Activated CD8-positive, alpha-beta memory T cell treated with anti-CD3 and anti-CD28 coated beads for 4 hours (primary cell): ENCODE measurements at places on chromosomes 16 and 17.

DNA sequence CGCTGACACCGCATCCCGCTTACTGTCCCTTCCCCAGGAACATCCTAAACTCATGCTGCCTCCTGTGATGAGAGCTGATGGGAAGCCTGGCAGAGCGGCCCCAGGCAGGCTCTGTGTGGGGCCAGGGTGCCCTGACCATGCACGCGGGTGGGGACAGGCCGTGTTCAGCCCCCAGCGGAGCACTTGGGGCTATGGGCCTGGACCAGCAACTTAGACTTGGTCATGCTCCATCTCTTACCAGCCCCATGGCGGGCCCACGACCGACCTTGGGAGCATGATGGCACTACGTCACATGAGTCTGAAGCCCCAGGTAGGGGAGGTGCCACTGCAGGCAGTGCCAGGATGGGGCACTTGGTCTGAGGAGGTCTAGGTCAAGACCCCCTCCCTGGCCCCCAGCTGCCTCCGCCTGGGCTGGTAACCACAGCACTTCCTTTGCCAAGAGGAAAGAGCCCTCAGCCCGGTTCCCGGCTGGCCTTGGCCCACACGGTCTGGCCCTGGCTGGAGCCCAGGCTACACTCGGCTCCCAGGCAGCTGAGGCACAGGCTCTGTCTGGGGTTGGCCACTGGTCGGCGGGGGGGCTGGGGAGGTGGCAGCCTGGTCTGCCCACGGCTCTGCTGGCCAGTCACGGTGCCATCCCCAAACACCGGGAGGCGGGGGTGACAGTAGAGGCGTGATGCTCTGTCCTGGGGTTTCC is 25.7 kb downstream of the BAHCC1 start:
- no peak for DNase-seq

- DNase-seq = no peak
Measured at GRCh38 chr17:10792151-10792550, 11.7 kb downstream of the TMEM238L start.

GRCh38 chr17:50725769-50726655 is 6.6 kb downstream of the LUC7L3 start:
- no peak for DNase-seq

DNA sequence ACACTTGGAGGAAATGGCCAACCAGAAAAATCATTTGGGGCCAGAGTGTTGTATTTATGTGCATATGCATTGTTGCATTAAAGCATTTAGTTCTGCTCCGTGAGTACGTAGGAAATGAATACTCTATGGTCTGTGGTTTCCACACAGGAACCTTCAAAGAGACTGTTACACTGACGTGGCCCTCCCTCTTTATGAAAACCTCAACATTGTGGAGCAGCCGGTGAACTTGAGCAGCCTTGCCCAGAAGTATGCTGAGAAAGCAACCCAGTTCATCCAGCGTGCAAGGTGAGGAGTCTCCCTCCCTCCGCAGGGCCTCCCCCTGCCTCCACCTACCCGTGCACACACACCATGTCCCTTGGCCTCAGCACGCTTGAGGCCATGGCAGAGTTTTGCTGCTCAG is 65.2 kb downstream of the ARSG start:
- DNase-seq = peak; percentile 22

GRCh38 chr17:50297407-50297865 is 23.2 kb downstream of the TMEM92 start:
- DNase-seq = peak; percentile 64

GRCh38 chr17:49055181-49055927 is 58.2 kb downstream of the IGF2BP1 start:
- DNase-seq = no peak

DNA sequence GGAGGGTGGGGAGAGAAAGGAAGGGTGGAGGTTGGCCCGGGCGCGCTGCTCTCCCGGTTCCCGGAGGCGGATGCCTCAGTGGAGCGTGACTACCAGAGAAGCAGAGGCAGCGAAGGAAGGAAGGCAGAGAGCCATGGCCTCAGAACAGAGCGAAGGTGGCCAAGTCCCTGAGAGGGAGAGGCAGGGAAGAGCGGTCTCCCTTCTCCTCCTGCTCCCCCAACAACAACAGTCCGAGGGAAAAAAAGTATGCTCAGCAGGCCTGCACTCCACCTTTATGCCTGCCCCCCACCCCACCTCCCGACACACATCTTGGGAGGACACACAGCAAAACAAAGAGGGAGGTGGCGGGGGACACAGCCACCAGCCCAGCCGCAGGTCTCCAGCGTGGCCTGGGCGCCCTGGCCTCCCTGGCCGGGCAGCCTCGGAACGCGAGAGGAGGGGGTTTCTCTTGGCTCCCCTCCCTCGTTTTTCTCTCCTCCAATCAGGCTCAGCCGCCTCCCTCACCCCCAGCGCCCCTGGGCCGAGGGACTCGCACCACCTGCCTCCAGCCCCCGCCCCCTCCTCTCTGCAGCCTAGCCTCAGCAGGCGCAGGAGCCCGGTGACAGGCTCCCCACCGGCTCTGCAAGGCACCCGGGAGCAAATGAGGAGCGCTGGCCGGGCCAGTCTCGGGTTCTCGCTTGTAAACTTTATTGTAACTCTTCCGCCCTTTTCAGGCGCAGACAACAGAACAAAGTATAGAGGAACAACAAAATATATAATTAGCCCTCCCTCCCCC is 1.1 kb upstream of the HOXB7 start:
- no peak for DNase-seq

GRCh38 chr16:11093572-11094074 is 149.3 kb downstream of the CLEC16A start:
- no peak for DNase-seq

DNA sequence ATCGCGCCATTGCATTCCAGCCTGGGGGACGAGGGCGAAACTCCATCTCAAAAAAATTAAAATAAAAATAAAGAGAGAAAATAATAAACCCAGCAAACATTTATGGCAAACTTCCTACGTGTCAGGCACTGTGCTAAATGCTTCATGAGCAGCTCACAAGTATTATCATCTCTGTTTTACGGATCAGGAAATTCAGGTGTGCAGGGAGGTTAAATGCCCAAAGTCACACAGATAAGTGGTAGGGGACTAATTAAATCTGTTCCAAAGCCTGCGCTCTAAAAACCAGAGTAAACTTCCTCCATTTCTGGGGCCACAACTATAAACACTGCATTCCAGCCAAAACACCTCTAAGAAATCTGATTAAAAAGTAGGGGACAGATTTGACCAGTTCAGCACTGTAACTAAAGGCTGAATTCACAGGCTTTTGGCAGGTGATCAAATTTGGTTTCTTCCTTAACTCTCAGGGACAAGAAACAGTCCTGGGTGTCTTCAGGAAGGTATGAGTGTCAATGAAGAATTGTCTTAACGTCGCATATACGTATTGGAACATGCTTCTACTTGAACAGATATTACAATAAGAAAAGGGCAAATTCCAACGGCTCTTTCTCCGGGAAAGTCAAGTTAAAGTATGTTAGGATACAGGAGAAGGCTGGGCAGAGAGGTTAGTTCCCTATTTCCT is 996 bp downstream of the STRADA start:
- no peak for DNase-seq

- no peak for DNase-seq
Measured at GRCh38 chr17:385178-385835, 32.7 kb upstream of the RPH3AL start.

- no peak for DNase-seq
Measured at GRCh38 chr17:61816538-61816937, 46.8 kb downstream of the BRIP1 start.

GRCh38 chr16:30147843-30148510 is 25.0 kb upstream of the MAPK3 start:
- no peak for DNase-seq

GRCh38 chr16:19135896-19136438 is 22.2 kb downstream of the ITPRIPL2 start:
- no peak for DNase-seq

GRCh38 chr17:60435244-60436167 is 13.2 kb downstream of the CHCT1 start:
- peak; percentile 13 for DNase-seq

DNA sequence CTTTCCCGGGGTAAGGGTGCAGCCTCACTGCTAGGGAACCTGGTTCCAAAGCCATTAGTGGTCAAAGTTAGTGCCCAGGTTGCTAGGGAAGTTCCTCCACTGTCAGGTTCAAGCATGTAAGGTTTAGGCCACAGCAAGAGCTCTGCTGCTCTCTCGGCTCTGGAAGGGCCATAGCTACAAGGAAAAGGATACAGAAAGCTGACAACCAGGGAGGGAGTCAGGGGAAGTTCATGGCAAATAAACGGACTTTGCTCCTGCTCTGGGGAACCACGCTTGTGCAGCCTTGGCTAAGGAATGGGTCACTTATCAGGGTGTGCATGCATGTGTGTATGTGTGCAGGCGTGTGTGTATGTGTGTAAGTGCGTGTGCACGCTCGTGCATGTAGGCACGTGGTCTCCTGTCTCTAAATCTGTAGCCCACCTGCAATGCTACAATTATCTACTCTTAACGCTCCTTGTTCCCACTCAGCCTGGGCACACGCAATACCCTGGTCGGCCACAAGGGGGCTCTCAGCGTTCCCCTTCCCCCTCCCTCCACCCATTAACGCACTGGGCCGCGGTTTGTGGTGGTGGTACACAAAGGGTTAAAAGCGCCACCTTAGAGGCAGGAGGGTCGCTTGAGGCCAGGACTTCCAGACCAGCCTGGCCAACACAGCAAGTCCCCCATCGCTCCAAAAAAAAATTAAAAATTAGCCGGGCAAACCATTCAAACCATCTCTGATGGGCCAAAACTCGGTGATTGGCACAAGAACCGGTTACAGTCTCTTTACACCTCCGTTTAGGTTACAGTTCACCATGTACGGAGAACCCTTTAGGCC is 48.4 kb upstream of the KDM8 start:
- DNase-seq = peak; percentile 32

DNA sequence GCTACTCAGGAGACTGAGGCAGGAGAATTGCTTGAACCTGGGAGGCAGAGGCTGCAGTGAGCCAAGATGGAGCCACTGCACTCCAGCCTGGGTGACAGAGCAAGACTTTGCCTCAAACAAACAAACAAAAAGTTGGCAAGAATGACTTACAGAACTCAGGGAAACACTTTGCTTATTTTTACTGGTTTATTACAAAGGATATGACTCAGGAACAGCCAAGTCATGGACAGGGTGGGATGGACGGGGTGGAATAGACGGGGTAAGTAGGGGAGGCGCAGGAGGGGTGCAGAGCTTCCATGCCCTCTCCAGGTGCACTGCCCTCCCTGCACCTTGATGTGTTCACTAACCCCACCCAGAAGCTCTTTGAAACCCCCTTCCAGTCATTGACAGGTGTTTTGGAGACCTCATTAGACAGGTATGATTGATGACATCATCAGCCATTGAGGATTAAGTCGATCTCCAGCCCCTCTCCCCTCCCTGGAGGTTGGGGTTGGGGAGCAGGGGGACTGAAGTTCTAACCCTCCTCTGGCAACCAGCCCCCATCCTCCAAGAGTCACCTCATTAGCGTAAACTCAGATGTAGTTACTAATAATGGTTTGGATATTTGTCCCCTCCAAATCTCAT is 41.3 kb upstream of the ZCCHC14 start:
- no peak for DNase-seq

DNA sequence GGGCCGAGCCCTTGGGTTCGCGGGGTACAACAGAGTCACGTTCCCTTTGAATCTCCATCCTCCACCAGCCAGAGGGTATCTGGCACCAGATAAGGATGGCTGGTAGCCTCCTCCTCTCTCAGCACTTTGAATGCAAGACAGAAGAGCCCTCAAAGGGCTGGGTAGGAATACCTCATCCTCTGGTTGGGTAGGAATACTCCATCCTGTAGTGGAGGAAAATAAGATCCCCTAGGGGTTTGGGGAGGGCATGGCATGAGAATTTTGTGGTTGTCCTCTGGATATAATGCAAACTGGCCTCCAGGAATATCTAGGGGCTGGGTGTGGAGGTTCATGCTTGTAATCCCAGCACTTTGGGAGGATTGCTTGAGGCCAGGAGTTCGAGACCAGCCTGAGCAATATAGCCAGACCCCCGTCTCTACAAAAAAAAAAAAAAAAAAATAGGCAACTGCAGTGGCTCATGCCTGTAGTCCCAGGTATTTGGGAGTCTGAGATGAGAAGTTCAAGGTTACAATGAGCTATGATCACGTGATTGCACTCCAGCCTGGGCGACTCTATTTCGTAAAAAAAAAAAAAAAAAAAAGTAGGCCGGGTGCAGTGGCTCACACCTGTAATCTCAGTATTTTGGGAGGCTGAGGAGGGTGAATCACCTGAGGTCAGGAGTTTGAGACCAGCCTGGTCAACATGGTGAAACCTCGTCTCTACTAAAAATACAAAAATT is 2.7 kb downstream of the IGFBP4 start:
- no peak for DNase-seq

- DNase-seq = no peak
Measured at GRCh38 chr17:4247361-4247970, 16.3 kb downstream of the ANKFY1 start.

- DNase-seq = no peak
Measured at GRCh38 chr17:60159479-60159866, 9.7 kb downstream of the CA4 start.

GRCh38 chr16:28610595-28611191 is 849 bp upstream of the SULT1A1 start:
- no peak for DNase-seq

DNA sequence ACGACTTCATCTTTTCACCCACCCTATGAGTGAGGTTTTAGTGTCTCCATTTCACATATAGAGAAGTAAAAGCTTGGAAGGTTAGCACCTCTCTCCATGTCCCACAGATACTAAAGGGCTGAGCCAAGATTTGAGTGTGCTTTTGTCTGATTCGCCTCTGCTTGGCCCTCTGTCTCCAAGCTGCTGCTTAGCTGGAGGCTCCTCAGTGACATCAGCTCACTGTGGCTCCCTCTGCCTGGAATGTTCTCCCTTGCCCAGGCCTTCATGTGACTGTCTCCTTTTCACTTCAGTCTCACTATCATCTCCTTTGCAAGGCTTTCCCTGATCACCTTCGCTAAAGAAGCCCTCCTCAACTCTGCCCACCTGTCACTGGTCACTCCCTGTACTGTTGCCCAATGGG is 84.5 kb upstream of the HSBP1 start:
- DNase-seq = no peak

GRCh38 chr16:52729731-52730130 is 182.8 kb upstream of the TOX3 start:
- DNase-seq = no peak
